Activated naive CD4-positive, alpha-beta T cell treated with anti-CD3 and anti-CD28 coated beads for 36 hours (primary cell): ENCODE measurements at places on chromosomes 16 and 17. TPM values are rescaled to one million over a fixed set of nuclear protein-coding genes. Genes with fewer than 3 reads are reported as not detected.

DNA sequence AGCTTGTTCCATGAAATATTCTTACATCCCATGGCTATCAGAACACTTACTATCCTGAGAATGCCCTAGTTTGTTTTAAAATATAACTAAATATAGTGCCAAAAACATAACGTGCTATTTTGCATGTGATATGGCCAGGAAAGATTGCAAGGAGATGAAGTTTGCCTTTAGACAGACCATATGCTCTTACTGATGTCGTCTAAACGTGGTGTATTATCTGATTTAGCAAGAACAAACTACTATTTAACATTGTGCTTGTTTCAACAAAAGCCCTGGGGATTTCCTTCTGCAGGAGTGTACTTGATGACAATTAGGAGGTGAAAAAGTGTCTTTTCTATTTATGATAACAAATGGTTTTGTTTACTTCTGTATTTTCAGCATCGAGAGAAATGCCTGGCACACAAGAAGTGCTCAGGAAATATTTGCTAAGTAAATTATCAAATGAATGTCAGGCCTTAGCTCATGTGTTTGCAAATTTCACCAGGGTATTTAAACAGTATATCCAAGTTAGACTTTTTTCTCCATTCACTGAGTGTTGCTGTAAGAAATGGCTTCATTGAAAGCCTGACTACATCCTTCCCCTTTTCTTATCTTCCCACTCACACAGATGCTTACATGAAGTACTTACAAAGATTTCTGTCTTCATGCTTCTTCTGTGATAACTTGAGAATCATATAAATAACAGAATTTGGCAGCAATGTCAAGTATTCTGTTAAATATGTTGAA lies 1033.6 kb downstream of the CDH8 start:
- no peaks in the 10 kb centered on the region for H3K36me3 ChIP-seq
- H3K4me3 ChIP-seq, result no peak overlapping the region
- no peaks in the 10 kb centered on the region for H3K4me1 ChIP-seq
- no peak for DNase-seq
- no peak overlapping the region for H3K27ac ChIP-seq

DNAAF1 gene
- not detected for total RNA-seq

DNA sequence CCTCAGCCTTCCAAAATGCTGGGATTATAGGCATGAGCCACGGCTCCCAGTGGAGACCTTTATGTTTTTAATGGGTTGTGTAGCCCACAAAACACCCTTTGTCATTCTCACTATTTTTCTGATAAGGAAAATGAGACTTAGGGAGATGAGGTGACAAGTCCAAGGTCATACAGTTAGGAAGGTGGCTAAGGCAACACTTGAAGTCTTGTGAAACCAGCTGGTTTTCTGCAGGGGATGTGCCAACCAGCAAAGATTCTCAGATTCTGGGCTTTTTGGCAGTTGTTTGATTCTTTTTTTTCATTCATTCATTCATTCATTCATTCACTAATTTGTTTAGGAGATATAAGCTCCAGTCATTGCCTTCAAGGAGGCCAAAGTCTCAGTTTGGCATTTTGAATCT lies 10.0 kb upstream of the PHOSPHO1 start:
- no peaks in the 10 kb centered on the region for H3K36me3 ChIP-seq
- no peaks in the 10 kb centered on the region for H3K27me3 ChIP-seq
- no peak overlapping the region for H3K27ac ChIP-seq
- DNase-seq, result no peak
- H3K4me1 ChIP-seq, result no peaks in the 10 kb centered on the region

GRCh38 chr16:4049031-4049430 lies 67.2 kb downstream of the ADCY9 start:
- H3K36me3 ChIP-seq, result no peaks in the 10 kb centered on the region
- peaks cover 12% of the 10 kb centered on the region for H3K4me1 ChIP-seq
- H3K27me3 ChIP-seq, result peaks cover 7% of the 10 kb centered on the region
- H3K27ac ChIP-seq, result no peak overlapping the region
- H3K4me3 ChIP-seq, result no peak overlapping the region
- no peak for DNase-seq

- H3K36me3 ChIP-seq, result no peaks in the 10 kb centered on the region
- H3K4me3 ChIP-seq, result no peak overlapping the region
- H3K27ac ChIP-seq, result no peak overlapping the region
- no peaks in the 10 kb centered on the region for H3K4me1 ChIP-seq
These were observed 260.5 kb downstream of the CBLN1 start for GRCh38 chr16:49021136-49021535.

DNA sequence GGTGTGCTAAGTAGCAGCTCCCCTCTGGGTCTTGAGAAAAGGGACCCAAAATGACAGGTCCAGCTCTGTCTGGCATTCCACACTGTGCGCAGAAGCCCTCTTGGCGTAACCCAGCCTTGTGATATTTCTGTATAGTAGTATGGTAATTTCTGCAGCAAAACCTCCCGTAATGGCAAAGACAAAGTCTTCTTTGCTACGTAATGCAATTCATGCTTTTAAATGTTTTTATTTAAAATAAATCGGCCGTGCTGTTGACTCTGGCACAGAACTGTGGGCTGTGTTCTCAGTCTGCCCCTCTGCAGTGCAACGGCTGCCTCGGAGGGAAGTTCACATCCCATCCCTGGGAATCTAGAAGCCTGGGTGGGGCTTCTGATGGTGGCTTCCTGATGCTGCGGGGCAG lies 75.2 kb downstream of the ASIC2 start:
- DNase-seq, result no peak
- H3K36me3 ChIP-seq, result no peaks in the 10 kb centered on the region
- no peak overlapping the region for H3K27ac ChIP-seq
